ENCODE measurements at places on chromosomes 3 and 15.

GRCh38 chr3:171967932-171968678 is 71.3 kb upstream of the FNDC3B start:
- peak; percentile 51 for DNase-seq

DNA sequence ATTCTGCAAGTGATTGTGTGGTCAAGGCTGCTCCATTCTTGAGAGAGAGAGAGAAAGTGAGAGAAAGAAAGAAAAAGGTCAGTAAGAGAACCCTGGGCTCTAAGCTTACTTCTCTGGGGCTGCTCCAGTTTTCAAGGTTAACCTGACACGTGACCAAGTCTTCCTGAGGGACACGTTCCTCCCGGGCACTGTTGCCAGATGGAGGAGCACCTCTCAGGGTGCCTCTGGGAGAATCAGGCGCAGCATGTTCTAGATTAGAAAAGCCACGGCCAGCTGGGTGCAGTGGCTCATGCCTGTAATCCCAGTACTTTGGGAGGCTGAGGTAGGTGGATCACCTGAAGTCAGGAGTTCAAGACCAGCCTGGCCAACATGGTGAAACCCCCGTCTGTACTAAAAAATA is 60.8 kb downstream of the ITGA11 start:
- no peak for DNase-seq

- DNase-seq, result no peak
Measured at GRCh38 chr3:181050738-181051137, 61.2 kb upstream of the DNAJC19 start.

DNA sequence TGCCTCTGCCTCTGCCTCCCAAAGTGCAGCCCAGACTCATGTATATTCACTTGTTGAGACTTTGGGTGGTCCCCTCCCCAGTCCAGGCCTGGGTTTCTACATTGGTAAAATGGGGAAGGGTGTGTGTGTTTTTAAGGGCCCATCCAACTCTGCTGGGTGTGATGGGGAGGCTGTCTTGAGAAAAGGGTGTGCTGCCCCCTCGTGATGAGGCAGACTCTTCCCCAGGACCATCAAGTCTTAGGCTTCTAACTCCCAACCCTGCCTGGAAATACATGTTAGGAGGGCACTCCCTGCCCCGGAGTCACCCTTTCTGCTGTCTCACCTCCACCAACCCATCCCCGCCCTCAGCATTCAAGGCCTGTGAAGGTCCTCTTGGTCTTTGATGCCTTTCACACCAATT is 4.4 kb upstream of the PTPN23 start:
- no peak for DNase-seq

DNA sequence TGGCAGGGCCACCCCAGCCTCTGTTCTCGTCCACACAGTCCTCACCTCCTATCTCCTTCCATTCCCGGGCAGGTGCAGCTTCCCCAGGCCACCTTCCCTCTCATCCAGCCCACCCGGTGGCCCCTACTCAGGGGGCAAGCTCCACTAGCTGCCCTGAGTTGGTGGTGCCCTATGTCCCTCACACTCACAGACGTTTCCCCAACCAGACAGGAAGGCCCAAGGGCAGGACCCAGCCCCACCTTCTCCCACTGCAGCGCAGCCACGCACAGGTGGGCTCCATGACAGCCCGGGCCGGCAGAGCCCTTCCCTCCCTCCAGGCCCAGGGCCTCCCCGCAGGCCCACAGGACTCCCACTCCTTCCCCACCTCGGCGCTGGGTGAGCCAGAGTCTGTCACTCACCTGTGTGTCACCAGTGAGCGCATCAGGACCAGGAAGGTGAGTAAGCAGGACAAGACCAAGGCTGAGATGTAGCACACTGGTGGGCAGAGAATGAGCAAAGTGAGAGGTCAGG is 11.1 kb downstream of the ISLR start:
- no peak for DNase-seq

- DNase-seq, result no peak
Measured at GRCh38 chr15:95439922-95440376, 890.6 kb upstream of the NR2F2 start.

GRCh38 chr3:172461530-172462138 is 13.4 kb upstream of the GHSR start:
- peak; percentile 2 for DNase-seq

- DNase-seq, result no peak
Measured at GRCh38 chr15:81301815-81302399, 22.0 kb downstream of the STARD5 start.

DNA sequence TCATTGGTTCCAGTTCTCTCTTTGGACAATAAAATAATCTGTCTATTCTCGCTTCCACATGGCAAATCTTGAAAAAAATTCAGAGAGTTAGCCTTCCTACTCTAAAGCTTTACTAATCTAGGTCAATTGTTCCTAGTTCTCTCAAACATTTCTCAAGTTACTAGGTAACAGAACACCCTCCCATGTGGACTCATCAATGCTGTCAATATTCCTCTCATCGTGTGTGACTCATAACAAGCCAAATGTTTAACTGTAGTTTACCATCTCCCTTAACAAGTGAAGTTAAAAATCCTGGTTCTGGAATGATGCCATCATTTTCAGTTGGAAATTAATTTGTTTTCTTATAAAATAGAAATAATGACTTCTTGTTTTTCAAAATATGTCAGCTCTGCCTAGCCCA is 438.6 kb downstream of the ROBO1 start:
- peak; percentile 11 for DNase-seq

Data from kidney glomerular epithelial cell (primary cell).